ENCODE measurements at places on chromosomes 12 and 14.
A peak's percentile ranks its signal among the peaks of the same experiment; 100 is the strongest.

- no peak for DNase-seq
Observed at GRCh38 chr12:48686615-48687334, 4.7 kb upstream of the KANSL2 start.

GRCh38 chr12:13197526-13198143 is 1.1 kb downstream of the EMP1 start:
- DNase-seq, result no peak

GRCh38 chr12:113048716-113049127 is 7.8 kb upstream of the DTX1 start:
- peak; percentile 62 for DNase-seq

GRCh38 chr12:132494294-132495164 is 4.6 kb downstream of the FBRSL1 start:
- no peak for DNase-seq

GRCh38 chr12:10027311-10027710 is 3.2 kb upstream of the CLEC9A start:
- no peak for DNase-seq

DNA sequence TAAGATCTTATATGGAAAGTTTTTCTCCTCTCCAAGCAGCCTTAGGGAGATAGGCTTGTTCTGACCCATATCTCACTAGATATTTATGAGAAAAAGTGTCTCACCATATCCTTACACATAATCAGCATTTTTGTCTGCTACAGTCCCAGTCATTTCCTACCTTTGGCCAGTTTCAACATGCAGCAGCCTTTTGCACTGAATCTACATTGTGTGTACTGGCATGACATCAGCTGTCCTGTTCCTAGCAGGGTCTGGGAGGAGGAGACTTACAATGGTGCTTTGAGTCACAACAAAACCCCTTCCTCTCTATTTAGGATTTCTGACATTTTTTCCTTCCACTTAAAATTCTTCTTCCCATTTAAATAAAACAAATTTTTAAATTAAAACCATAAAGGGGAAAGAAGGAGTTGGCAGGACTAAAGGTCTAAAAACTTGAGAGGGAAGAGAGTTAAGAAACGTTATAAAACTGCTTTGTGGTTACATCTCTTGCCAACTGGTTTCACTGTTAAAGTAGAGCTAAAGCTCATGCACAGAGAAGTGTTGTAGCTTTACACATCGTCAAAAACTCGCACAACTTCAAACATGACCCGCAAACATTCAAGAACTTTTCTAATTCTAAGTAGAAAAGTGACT is 53.3 kb upstream of the CERS5 start:
- no peak for DNase-seq

- no peak for DNase-seq
Observed at GRCh38 chr12:78181544-78182162, 351.0 kb downstream of the NAV3 start.

DNA sequence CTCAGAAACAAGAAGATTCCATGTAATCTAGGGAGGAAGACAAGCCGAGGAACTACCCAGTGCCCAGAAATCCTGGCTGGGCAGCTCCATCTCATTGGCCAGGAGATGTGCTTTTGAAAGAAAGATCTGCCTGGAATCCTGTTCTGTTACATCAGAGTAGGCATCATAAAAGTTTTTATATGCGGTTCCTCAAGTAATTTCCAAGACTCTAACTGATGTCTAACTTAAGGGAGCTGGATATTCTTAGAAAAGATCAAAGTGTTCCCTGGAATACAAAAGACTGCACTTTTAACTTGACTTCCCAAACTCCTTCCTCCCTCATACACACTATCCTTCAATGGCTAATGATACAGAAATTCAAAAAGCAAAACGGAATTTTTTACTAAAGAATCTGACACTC is 16.3 kb downstream of the RHOJ start:
- no peak for DNase-seq

GRCh38 chr14:96204151-96205058 is at the start of gene BDKRB2:
BDKRB2 (plus strand) TSS chr14:96204839; CDS start chr14:96237108, 32,269 bp downstream.
- peak; percentile 89 for DNase-seq

DNA sequence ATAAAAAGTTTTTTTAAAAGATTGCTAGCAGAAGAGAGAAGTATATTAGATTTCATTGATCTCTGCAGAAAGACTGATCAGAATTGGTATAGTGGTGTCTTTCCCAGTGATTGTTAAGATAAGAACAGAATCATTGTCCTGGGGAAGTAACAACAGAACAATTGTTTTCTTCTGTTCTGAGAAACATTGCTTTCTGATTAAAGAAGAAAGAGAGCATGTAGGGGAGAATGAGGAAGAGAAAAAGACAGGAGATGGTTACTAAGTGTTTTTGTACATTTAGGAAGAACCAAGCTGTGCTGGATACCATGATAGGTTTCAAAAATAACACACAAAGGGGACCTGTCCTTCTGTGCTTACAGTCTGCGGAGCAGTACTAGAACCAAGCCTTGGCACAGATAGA is 5.0 kb downstream of the USP30 start:
- DNase-seq, result no peak

- DNase-seq, result peak; percentile 20
Observed at GRCh38 chr14:87131879-87132278, 861.1 kb downstream of the GALC start.

GRCh38 chr14:92890830-92891588 is 31.9 kb upstream of the CHGA start:
- no peak for DNase-seq

- no peak for DNase-seq
Observed at GRCh38 chr14:72701605-72702004, 192.3 kb downstream of the DPF3 start.

GRCh38 chr14:72049462-72049861 is 117.2 kb downstream of the RGS6 start:
- DNase-seq, result no peak

- DNase-seq, result no peak
Observed at GRCh38 chr12:113396828-113397496, 6.7 kb downstream of the SDS start.

DNA sequence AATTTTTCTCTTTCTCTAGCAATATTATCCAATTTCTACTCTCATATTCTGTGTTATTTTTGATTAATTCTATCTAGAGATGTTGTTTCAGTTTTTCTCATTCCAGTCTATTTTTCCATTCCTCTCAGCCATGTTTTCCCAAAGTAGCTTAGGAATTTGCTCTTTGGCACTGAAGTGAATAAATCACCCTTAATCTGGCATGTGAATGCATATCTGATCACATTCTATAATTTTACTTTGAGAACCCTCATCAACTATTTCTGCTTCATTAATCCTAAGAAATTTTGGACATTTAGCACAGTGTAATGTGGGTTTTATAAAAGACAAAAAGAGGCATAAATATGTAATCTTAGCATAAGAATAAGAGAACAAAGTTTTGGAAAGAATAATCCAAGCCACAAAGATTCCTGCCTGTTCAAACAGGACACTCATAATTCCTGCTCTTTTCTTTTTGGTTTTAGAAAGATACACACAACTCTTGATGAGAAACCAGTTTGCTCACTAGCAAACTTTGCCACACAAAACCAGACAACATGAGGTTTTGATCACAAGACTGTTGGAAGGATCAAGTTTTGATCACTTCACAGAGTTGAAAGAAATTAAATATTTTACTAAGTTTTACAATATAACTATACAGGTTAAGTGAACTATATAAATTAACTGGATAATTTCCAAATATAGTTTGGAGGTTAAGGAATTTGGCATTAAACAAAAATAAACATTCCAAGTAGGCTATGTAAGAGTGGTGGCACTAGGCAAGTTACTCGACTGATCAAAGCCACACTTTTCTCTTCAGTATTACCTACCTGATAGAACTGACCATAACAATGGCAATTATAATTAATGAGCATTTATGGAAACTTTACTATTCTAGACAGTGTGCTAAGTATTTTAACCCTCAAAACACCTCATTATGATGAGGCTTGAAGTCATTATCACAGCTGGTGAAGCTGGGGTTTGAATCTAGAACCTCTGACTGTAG is 226.6 kb upstream of the TMTC1 start:
- no peak for DNase-seq

DNA sequence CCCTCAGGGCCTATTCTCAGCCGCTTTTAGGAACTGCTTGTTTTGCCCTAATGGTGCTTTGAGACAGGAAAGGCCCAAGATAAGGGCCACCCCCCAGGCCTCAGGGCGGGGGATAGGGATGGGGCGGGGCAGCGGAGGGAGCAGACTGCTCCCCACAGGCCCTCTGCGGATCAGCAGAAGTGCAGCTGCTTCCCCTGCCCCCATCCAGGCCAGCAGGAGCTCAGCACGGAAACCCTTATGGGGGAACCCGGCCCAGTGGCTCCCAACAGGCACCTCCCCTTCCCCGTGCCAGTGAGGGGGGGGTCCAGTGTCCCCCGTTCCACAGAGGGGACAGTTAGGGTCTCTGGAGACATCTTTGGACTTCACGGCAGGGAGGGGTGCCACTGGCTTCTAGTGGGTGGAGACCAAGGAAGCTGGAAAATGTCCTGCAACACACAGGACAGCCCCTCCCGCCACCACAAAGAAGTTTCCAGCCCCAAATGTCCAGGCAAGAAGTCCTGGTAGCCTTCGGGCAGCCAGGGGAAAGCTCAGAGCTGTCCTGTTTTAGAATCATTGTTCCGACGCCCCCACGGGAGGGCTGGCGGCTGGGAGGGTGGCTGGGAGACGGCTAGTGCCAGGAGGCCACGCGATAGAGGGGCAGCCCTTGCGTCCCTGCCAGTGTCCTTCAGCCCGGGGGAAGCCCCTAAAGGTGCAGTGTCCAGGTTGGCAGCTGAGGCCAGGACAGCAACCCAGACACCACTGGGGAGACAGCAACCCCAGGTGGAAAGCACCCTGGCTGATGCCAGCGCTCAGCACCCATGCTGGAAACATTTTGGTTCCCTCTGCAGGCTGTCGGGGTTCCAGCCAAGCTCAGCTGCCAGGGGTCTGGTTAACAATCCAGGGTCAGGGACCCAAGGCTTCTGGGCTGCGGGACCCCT is 10.4 kb upstream of the GPR132 start:
- DNase-seq, result no peak

Data from renal pelvis (tissue), 12 donors.